AG08395 (cell line): ENCODE measurements at places on chromosomes 6 and 20.

DNA sequence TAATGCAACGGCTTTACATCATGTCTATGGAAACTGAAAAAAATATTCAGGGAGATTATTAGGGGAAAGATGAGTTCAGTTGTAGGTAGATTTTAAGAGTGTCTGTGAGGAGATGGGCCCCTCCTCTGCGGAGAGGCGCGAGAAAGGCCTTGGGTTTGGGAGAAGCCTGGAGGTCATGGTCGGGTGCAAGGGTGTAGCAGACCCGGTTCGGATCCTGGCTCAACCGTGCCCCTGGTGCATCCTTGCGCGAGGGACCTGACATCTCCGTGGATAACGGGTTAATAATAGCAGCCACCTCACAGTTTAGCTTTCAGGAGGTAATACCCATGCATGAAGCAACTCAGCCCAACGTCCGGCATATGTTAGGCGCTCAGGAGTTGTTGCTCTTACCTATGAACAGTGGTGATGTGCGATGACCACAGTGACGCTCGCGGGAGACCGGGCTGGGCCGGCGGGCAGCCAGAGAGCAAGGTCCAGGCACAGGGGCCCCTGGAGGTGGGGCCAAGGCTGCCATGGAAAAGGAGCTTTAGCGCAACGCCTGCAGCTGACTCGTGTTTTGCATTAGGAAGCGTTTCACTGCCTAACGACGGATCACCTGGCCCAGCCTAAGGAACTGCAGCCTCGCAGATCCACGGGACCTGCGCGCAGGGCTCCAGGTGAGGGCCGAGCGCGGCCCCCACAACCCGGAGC is 146.4 kb upstream of the ARID1B start:
- no peak for DNase-seq

GRCh38 chr6:161272635-161273273 is 1.1 kb downstream of the AGPAT4 start:
- DNase-seq, result no peak

GRCh38 chr6:73586416-73586974 is 65.7 kb upstream of the EEF1A1 start:
- no peak for DNase-seq

- peak; percentile 26 for DNase-seq
These were observed 1.2 kb downstream of the TCFL5 start for GRCh38 chr20:62860391-62860923.

- DNase-seq, result no peak
These were observed 11.4 kb downstream of the CRISP3 start for GRCh38 chr6:49732781-49733180.
